Naive B cell (primary cell): ENCODE measurements at places on chromosomes 2 and 18. TPM values are rescaled to one million over a fixed set of nuclear protein-coding genes. Genes with fewer than 3 reads are reported as not detected.

GRCh38 chr18:2537296-2537695 is 34.0 kb downstream of the METTL4 start:
- DNase-seq: no peak
- peak overlapping the region; percentile 11 for H3K27ac ChIP-seq

DNA sequence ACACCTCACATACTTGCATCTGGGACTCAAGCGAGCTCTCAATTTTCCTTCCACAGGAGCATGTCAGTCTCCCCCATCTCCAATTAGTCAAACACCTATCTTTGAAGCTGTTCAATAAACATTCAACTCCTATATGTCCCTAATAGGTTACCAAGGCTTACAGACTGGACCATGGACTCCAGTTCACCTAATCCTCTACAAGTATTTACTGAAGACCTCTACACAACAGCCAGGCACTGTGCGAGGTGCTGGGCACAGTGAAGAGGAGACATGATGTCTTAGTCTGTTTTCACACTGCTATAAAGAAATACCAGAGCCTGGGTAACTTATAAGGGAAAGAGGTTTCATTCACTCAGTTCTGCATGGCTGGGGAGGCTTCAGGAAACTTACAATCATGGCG is 129.9 kb downstream of the MYO5B start:
- no peaks in the 10 kb centered on the region for H3K36me3 ChIP-seq
- peaks cover 25% of the 10 kb centered on the region for H3K27me3 ChIP-seq
- no peaks in the 10 kb centered on the region for H3K4me1 ChIP-seq
- H3K4me3 ChIP-seq: no peak overlapping the region
- H3K27ac ChIP-seq: no peak overlapping the region

GRCh38 chr2:66573416-66573815 is 138.5 kb downstream of the MEIS1 start:
- H3K27ac ChIP-seq: no peak overlapping the region
- DNase-seq: no peak
- H3K36me3 ChIP-seq: no peaks in the 10 kb centered on the region
- H3K4me1 ChIP-seq: peaks cover 27% of the 10 kb centered on the region
- no peak overlapping the region for H3K4me3 ChIP-seq

DNA sequence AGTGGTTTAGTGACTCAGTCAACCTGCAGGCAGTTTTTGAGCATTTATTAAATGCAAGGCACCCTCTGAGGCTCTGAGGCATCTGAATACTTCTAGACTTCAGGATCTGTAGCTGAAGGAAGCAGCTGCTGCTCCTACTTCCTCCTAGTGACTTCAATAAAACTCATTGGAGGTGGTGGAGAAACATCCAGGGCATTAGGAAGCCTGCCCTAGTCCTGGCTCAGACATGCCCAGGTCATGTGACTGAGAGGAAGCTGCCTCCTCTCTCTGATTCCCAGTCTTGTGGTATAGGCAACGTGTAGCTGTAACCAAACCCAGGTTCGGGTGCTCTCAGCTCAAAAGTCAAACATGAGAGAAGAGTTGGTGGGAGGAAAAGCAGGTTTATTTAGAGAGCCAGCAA is 287.2 kb upstream of the GYPC start:
- H3K4me3 ChIP-seq: no peak overlapping the region
- H3K4me1 ChIP-seq: no peaks in the 10 kb centered on the region
- H3K27me3 ChIP-seq: no peaks in the 10 kb centered on the region
- no peaks in the 10 kb centered on the region for H3K36me3 ChIP-seq
- no peak overlapping the region for H3K27ac ChIP-seq
- no peak for DNase-seq

- H3K4me1 ChIP-seq: peaks cover 50% of the 10 kb centered on the region
- H3K27me3 ChIP-seq: peaks cover 9% of the 10 kb centered on the region
- H3K36me3 ChIP-seq: no peaks in the 10 kb centered on the region
- DNase-seq: no peak
- H3K27ac ChIP-seq: peak overlapping the region; percentile 80
Observed at GRCh38 chr2:73981081-73982001, 3.4 kb upstream of the TET3 start.

DNA sequence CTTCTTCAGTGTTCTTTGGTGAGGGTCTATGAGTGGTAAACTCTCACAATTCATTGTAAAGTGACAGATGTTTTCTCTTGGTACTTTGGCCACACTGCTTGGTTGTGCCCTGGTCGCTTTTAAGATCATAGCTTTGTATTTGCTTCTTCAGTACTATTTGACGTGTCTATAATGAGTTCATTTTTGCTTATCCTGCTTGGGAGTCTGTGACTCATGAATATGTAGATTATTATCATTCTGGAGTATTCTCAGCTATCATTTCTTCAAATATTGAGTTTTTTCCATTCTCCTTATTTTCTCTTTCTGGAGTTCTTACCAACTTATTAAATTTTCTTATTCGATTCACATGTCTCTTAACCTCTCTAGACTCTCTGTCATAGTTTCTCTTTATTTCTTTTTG is 73.0 kb upstream of the HS6ST1 start:
- no peak overlapping the region for H3K27ac ChIP-seq
- H3K27me3 ChIP-seq: no peaks in the 10 kb centered on the region
- H3K4me3 ChIP-seq: no peak overlapping the region
- no peaks in the 10 kb centered on the region for H3K4me1 ChIP-seq
- no peak for DNase-seq

- H3K27me3 ChIP-seq: no peaks in the 10 kb centered on the region
- no peaks in the 10 kb centered on the region for H3K4me1 ChIP-seq
- H3K27ac ChIP-seq: no peak overlapping the region
- no peak overlapping the region for H3K4me3 ChIP-seq
Observed at GRCh38 chr18:73638709-73639108, 508.9 kb downstream of the FBXO15 start.

DNA sequence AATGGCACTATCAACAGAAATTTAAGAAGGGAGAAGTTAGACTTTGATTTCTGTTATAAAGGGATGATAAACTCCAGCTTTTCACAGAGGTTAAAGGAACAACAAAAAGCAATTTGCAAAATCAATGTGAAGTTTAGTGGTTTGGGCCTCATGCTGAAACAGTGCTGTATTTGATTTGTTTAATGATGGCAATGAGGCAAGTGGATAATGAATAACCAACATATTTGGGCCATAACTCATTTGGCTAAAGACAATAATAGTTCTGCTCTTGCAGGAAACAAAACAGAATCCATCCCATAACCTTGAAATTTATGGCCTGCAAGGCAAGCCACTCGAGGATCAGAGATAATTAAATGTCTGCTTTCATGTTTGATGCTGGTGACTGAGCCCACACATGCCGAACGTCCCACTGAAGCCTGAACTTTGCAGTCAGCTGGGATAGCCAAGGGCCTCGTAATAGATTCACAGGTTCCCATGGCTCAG is 56.5 kb downstream of the TPGS2 start:
- no peaks in the 10 kb centered on the region for H3K36me3 ChIP-seq
- peaks cover 16% of the 10 kb centered on the region for H3K4me1 ChIP-seq
- no peak for DNase-seq
- no peaks in the 10 kb centered on the region for H3K27me3 ChIP-seq
- H3K4me3 ChIP-seq: no peak overlapping the region

DNA sequence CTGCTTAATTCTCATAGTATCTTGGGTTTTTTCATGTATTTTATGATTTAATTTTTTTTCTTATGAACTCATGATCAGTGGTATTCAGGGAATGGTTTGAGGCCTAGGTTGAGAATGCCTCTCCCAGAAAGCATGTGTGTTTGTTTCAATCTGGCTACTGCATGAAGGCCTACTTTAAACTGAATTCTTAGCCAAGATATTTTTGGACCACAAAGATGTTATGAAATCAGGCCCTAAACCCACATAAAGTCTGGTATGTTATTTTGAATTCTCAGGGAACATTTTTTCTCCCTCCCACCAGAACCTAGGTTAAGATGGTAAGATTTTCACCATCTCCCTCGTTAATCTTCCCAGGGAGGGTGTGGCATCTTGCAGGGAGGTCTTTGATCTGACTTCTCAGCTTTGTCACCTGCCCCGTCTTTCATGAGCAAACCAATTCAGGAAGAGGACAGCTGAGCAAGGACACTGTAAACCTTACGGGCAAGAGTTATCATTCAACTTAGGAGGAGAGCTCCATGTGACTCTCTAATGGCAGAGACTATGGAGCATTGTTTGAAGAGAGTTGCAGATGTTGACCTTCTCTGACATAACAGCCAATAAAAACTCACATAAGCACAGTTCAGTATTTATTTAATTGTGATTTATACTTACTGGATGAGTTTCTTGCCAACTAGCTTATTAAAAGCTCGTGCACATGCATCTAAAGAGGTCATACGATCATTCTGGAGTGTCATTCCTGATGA is 21.3 kb upstream of the ACKR3 start:
- H3K27me3 ChIP-seq: no peaks in the 10 kb centered on the region
- no peak for DNase-seq
- peaks cover 95% of the 10 kb centered on the region for H3K4me1 ChIP-seq
- H3K4me3 ChIP-seq: peak overlapping the region; percentile 44
- no peaks in the 10 kb centered on the region for H3K36me3 ChIP-seq

DNA sequence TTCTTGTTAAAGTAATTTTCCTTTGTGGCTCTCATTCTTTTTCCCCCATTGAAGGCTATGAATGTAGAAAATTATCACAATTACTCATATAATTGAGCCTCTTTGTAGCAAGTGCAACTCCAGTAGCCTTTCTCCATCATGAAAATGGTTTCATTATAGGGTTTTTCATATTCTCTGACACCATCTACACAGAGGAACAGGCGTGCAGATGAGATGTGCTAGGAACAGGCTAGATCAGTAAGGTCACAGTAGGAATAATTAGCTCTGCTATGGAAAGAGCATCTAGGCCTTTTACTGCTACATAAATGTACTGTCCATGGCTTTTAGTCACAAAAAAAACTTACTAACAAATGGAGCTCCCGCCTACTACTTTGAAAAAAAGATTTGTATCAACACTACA is 12.6 kb upstream of the DLX1 start:
- no peak for DNase-seq
- peaks cover 22% of the 10 kb centered on the region for H3K36me3 ChIP-seq
- no peak overlapping the region for H3K4me3 ChIP-seq
- H3K27ac ChIP-seq: no peak overlapping the region
- no peaks in the 10 kb centered on the region for H3K4me1 ChIP-seq

- H3K4me1 ChIP-seq: no peaks in the 10 kb centered on the region
- H3K36me3 ChIP-seq: no peaks in the 10 kb centered on the region
- H3K4me3 ChIP-seq: no peak overlapping the region
- H3K27ac ChIP-seq: no peak overlapping the region
- peaks cover 4% of the 10 kb centered on the region for H3K27me3 ChIP-seq
Observed at GRCh38 chr2:9112079-9112721, 94.4 kb upstream of the ASAP2 start.

The GRB14 gene
- polyA plus RNA-seq: 0.20 TPM

The PRKAG3 gene
- not detected for polyA plus RNA-seq

The HOXD3 gene
- not detected for polyA plus RNA-seq

The IL36G gene
- polyA plus RNA-seq: not detected

The MPHOSPH10 gene
- polyA plus RNA-seq: 10.5 TPM

The CFAP65 gene
- not detected for polyA plus RNA-seq

The GAREM1 gene
- 1.8 TPM for polyA plus RNA-seq

The ALPI gene
- polyA plus RNA-seq: not detected
